Stimulated activated CD4-positive, alpha-beta T cell treated with anti-CD3 and anti-CD28 coated beads, Interleukin-2, amount 100 ng/mL, for 48 hours (primary cell): ENCODE measurements at places on chromosomes 5 and 9.

DNA sequence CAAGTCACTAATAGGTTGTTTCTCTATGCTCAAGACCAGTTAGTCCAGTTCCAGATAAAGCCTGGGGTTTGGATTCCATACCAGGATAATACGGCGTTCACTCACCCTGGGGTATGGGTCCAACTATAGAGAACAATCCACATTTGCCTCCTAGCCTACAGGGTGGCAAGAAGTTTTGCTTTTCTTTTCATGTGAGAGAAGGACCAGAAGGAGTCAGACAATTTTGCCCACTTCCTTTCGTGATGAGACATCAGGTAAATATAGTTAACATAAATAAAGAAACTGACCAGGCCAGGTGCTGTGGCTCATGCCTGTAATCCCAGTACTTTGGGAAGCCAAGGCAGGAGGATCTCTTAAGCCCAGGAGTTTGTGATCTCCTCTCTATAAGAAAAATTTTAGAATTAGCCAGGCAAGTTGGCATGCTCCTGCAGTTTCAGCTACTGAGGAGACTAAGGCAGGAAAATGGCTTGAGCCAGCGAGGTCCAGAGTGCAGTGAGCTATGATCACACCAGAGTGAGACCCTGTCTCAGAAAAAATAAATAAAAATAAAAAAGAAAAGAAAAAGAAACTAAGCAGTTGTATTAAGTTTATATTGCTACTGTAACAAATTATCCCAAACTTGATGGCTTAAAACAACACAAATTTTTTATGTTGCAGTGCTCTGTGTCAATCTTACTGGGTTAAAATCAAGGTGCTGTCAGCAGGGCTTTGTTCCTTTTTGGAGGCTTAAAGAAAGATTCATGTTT lies 7.5 kb upstream of the REEP5 start:
- no peak for DNase-seq

DNA sequence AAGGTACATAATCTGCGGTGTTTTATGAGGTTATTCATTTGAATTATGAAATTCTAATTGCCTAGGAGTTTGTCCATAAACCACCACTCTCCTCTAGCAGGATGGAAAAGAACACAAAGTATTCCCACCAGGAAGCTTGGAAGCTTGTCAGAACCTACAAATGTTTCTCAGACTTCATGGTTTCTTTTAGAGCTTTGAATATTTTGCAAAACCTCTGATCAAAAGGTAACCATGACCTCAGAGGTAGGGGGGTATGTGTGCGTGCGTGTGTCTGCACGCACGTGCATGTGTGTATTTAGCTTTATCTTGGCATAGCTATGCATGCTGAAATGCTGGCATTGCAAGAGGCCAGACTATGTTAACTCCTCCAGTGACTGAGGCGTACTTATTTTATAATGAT lies 847.0 kb downstream of the TLE1 start:
- no peak for DNase-seq

DNA sequence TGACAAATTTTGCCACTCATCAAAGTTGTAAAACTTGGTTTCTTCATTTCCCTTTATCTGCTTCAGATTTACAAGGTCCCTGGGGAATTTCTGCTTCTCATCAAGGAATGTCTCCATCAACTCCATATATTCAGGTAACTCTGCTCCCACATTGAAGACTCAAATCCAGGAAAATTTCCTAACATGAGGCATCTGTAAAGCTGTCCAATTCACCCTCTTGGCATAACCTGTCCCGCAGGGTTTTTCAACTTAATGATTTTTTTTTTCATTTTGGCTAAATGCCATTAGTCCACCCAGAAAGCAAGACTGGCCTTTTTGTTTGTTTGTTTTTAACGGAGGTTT lies 50.2 kb upstream of the SLC30A5 start:
- DNase-seq, result no peak

DNA sequence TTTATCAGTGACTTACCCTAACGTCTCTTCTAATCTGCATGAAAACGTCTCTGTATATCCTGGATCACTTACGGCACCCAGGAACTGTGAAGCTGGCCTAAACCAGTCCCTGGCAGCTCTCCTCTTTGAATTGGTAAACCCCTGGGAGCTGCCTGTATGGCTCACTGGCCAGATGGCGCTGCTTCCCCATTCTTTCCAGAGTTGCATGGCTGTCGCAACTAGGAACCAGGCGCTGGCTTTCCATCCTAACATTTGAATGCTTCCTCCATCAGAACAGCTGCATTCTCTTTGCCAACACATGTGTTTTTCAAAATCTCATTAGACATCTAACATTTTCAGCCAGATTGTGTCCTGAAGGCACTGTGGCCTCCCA lies 8.0 kb upstream of the PCA3 start:
- no peak for DNase-seq

DNA sequence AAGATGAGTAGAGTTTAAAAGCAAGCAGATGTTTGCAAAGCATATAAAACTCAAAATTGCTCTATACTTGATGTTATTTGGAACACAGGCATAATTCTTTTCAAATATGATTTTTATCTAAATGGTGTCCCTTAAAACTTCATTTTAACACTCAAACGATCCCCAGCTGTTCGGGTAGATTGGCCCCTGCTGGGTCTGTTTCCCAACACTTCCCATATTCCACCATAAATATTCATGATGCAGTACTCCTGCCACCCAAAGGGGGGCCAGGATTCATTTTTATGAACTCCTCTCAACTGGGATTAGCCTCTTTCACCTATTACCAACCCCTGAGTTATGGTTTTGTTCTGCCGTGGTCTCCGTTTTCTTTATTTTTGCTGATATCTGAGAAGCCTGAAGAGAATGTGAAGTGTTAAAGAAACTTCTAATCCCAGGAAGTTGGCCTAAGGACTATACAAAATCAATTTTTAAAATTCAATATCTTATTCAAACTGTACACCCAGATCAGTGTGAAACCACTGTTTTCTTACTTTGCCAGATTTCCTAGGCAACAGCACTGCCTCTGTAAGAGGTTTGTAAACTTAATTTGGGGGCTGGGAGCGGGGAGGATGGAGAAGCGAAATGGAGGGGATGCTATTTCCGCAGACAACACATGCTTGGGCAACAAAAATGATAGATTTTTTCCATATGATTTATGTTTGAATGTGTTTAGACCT lies 384.1 kb downstream of the DMRT2 start:
- no peak for DNase-seq

- no peak for DNase-seq
Observed at GRCh38 chr5:64680289-64680688, 10.0 kb upstream of the SHISAL2B start.

GRCh38 chr9:36959681-36960574 lies 74.1 kb downstream of the PAX5 start:
- DNase-seq, result no peak

DNA sequence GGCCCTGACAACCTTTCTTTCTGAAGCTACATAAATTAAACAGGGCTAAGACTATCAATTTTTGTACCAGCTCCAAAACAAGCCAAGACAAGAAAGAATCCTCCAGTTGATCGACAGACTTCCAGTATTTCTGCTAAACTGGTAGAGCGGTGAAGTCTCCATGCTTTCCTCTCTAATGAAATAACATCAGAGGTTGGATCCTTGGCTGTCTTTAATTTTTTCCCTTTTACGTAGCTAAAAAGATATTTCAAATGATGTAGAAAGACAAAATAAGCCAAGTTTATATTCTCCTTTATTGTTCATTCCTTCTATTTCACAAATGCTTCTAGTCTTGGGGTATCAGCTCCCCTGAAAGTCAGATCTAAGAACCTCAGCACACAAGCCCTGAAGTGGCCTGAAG lies 434.9 kb downstream of the NFIB start:
- no peak for DNase-seq

DNA sequence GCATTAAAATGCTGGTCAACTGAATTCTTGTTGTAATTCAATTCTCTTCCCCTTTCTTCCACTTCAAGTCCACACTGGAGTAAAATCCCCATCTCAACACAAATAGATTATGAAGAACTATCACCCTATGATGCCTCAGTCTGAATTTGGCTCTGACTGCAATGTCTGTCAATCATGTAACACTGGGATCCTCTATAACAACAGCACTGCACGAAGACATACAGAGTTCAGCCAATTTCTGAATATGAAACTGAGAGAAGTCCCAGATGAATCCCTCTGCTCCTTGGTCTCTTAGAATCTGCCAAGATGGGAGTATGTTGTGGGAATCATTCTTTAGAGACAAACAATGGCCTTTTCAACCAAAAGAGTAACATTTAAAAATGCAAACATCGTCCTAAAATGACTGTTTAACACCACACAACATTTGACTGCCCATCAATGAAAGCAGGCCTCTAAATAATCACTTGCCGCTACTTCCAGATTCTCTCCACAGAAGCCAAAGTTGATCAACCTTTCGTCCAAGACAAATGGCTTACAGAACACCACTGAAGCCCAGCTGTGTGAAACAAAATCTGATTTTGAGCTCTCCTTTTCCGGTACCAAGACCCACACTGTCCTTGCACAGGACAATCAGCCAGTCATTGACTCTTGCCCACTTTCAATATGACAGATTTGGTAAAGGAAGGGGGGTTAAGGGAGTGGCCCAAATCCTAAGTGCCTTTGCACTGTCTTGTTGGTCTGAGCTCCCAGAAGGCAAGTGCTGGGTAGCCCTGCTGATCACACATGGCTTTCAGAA lies 258.0 kb downstream of the EBF1 start:
- DNase-seq, result no peak

DNA sequence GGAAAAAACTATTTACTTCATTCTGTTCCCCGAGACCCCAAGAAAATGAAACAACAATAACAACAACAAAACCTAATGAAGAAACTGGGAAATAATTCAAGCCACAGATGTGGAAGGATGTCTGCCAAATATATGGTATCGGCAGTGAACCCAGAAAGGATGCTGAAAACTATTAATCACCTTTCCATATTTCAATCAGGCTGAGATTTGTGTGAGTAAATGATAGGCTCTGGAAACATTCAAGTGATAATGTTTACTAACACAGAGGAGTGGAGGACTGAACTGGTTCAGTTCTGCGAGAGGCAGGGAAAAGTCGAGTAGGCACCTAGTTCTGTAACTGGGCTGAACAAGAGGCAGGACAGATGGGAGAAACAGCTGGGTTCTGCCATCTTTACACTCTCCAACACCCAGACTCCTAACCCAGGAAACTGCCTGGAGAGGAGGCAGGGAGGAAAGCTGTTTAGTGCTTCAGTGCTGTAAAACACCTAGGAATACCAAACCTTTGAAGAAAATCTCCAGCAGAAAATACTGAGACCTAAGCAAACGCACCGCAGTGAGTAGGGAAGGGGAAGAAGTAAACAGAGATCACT lies 96.8 kb upstream of the GNA14 start:
- DNase-seq, result no peak

GRCh38 chr9:137252555-137253506 lies 1.7 kb downstream of the STPG3 start:
- no peak for DNase-seq

DNA sequence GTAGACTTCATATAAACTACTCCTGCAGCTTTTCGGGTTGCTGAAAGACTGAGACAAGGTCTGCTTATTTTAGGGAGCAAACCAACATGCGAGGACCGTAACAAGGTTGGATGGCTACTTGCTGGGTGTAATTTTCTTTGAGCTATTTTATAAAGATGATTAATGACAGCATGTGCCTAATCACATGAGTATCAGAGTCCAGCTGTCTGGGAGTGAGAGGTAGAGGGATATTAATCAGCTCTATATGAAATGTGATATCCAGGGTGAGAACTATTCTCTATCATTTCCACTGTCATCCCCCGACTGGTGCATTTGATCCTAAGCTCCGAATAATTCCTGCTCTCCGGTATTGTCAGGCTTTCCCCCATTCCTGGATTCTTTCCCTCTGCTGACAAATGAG lies 193.8 kb upstream of the HMHB1 start:
- DNase-seq, result no peak

- DNase-seq, result no peak
Observed at GRCh38 chr5:42020788-42021530, 95.9 kb downstream of the FBXO4 start.

GRCh38 chr5:59449905-59450644 lies 443.5 kb downstream of the PDE4D start:
- no peak for DNase-seq

GRCh38 chr9:134374301-134375010 lies 48.2 kb downstream of the RXRA start:
- DNase-seq, result no peak

DNA sequence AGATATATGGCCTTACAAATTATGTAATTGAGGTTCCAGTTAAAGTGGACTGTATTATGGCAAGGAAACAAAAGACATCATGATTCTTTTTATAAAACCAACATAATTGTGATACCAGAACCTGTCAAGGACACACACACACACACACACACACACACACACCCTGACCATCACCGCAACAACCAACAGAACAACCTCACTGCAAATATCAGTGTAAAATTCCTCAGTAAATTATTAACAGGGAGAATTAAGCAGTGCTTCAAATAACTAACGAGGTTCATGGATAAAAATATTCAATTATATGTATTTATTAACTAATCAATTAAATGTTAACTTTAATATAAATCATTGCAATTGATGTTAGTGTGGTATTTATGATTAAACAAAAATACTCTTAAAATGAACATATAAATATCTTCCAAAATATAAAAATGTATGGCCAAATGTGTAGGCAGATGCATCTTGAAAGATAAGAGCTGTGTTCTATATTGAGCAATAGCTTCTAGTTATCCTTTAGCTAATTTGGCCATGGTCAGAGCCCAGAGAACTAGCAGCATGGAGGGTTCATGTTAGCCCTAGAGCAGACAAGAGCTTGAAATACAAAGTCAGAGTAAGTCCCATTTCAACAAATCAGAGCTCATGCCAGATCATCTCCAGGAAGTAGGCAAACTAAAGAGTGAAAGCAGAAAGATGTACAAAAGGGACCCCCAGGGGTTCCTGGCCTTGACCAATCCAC lies 280.5 kb upstream of the ADAMTS16 start:
- no peak for DNase-seq

- no peak for DNase-seq
Observed at GRCh38 chr5:56507351-56507930, 274.3 kb upstream of the ANKRD55 start.

DNA sequence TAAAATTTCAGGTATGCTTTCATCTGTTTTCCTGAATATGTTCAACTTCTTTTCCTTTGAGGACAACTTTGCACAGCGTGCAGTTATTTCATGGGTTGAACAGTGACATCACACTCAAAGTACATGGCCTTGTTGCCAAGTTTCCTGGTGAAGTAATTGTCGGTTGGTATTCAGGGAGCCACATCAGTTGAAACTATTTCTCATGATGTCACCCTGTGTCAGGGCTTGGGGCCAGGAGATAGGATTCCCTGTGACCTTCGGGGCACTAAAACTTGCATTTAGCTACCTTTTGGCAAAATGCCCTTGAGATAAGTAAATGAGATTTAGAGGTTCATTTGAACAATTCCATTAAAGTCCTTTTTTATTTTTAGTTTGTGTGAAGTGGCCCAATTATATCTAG lies 383.9 kb downstream of the SH3GL2 start:
- DNase-seq, result no peak

- no peak for DNase-seq
Observed at GRCh38 chr5:14167211-14167845, 24.2 kb downstream of the TRIO start.

DNA sequence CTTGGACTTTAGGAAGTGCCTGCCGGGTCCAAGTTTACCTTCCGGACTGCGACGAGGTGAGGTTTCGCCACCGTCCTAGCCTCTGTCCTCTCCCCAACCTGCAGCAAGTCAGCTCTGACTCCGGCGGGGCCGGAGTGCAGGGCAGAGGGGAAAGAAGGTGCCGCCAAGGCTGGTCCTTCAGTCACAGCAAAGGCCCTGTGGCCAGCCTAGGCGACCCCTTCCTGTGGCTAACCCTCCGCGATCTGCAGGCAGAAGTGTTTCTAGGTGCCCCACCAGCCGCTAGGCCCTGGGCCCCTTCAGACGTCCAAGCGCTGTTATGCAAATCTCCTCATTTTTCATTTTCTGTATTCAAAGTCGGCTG lies 11.1 kb upstream of the NKX2-5 start:
- no peak for DNase-seq

GRCh38 chr5:112385566-112385965 lies 33.5 kb downstream of the EPB41L4A start:
- no peak for DNase-seq
